Immature natural killer cell (primary cell): ENCODE measurements at places on chromosomes 1 and 21. TPM values are rescaled to one million over a fixed set of nuclear protein-coding genes. Genes with fewer than 3 reads are reported as not detected.

Gene PPM1J
- polyA plus RNA-seq, result not detected

Gene TIE1
- 9.2 TPM for polyA plus RNA-seq

Gene PWP2
- polyA plus RNA-seq, result 0.63 TPM

Gene CD2
- polyA plus RNA-seq, result 325 TPM

DNA sequence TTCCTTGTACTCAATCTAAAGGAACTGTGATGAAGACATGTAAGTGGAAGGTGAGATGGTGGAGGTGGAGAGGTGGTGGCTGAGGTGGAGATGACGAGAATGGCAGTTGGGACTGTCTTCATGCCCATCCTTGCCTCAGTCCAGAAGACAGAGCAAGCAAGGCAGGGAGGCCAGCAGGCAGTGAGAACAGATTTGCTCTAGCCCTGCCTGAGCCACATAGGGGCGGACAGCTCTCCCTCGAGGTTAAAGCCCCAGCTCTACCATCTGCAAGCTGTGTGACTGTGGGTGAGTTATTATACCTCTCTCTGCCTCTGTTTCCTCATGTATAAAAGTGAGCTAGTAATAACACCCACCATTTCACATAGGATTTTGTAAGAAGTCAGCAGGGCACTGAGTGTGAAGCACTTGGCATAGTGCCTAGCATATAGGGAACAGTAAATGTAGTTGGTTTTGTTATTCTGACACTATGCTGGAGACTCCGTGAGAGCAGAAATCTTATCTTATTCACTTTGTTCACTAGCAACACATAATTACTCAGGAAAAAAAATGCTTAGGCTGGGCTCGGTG, 4.8 kb upstream of the FAM110D start:
- DNase-seq, result no peak
- H3K27ac ChIP-seq, result no peak overlapping the region
- H3K4me1 ChIP-seq, result no peaks in the 10 kb centered on the region
- H3K36me3 ChIP-seq, result no peaks in the 10 kb centered on the region
- H3K27me3 ChIP-seq, result peaks cover 15% of the 10 kb centered on the region
- H3K4me3 ChIP-seq, result no peak overlapping the region
